Spinal cord (tissue), 10 donors: ENCODE measurements at places on chromosomes 4 and X.

DNA sequence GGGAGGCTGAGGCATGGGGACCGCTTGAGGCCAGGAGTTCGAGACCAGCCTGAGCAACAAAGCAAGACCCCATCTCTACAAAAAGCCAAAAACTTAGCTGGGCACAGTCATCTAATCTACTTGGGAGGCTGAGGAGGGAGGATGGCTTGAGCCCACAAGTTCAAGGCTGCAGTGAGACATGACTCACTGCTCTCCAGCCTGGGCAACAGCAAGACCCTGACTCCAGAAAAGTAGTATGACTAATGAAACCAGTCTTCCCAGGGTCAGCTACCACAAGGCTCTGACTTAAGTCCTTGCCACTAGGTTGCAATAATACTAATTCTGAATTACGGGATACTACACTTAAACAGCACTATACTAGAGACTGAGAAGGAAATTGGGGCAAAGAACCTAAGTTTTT is 33.1 kb downstream of the ERVMER34-1 start:
- DNase-seq, result no peak

DNA sequence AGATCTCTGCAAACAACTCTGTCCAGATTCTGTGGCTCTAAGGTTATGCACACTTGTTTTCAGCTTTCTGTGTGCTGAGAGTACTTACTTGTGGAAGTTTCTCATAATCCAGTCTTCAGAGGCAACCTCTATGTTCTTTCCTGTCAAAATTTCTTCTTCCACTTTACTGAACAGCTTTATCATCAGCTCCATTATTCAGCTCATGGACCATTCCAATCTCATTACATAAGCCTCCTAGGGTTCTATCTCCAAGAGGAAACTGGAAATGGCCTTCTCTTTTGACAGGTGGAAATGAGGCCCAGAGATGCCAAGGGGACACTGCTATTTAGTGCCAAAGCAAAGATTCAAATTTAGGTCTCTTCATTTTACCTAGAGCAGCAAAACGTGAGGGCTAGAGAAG is 61.3 kb downstream of the CHRDL1 start:
- DNase-seq, result no peak

DNA sequence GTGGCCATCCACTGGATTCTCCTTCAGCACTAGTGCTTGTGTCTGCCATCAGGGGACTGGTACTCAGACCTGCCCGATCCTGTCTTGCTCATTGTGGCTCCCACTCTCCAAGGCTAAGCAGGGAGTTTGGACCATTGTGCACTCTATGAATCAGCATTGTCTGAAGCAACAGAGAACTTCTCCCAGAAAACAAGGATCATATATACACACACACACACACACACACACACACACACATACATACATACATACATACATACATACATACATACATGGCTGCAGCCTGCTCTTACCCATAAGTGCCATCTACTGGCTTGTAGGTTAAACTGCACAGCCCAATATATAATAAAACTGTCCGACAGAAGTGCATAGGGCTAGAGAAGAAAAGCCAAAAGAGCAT is 345.3 kb upstream of the LCORL start:
- DNase-seq, result peak; percentile 26

DNA sequence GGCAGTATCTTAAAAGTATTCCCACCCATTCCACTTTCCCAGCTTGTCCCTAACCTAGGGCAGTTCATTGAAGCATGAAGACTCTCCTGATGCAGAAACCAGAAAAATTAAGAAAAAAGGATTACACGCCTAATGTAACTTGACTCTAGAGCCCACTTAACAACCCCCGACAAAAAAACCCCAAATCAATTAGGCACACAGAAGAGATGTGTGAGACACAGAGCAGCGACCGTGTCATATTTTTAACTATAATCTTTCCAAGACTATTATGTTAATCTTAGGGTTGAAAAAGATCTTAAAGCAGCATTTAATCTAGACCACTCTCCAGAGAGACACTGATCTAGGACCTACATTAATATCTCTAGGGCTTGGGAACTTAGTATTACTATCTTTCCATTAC is 1.3 kb downstream of the YTHDC1 start:
- no peak for DNase-seq

DNA sequence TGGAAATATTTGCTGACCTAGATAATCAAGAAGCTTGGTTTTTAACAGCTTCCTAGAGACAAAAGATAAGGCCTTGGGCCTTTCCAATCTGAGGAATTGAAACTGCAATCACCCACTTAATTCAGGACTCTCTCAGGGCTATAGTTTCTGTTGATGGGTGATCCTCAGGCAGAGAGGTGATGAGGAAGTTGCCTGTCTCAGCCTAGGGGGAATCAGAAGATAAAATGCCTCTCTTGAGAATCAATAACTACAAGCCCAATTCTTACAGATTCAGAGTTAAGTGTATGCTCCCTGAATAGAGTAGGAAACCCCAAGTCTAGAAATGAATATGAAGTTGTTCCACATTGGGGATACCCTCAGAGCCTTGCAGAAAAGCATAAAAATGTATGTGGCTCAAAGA is 45.5 kb downstream of the NFKB1 start:
- no peak for DNase-seq

- no peak for DNase-seq
Observed at GRCh38 chrX:150446995-150447394, 83.9 kb downstream of the MAMLD1 start.

- peak; percentile 60 for DNase-seq
Observed at GRCh38 chrX:130196466-130196865, 24.7 kb downstream of the RAB33A start.

GRCh38 chr4:42411803-42412202 is 14.5 kb downstream of the SHISA3 start:
- DNase-seq, result no peak

DNA sequence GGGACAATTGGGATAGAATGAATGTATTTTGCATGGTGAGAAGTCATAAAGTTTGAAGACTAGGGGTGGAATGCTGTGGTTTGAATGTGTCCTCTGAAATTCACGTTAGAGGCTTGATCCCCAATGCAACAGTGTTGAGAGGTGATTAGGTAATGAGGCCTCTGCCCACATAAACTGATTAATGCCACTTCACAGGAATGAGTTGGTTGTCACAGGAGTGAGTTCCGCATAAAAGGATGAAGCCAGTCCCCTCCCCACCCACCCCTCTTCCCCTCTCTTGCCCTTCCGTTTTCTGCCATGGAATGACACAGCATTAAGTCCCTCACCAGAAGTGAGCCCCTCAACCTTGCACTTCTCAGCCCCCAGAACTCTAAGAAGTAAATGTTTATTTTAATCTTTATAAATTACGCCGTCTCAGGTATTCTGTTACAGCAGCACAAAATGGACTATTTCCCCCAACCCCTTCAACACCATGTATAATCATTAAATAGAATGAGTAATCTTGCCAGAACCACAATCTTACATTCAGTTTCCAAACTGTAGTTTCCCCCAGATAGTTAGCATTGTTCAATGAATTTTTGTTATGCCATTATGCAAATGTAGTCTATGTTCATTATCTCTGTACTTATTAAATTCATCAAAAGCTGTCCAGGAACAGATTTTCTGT is 5.5 kb upstream of the MMAA start:
- no peak for DNase-seq

GRCh38 chrX:131795442-131796229 is 227.5 kb upstream of the STK26 start:
- DNase-seq, result no peak

DNA sequence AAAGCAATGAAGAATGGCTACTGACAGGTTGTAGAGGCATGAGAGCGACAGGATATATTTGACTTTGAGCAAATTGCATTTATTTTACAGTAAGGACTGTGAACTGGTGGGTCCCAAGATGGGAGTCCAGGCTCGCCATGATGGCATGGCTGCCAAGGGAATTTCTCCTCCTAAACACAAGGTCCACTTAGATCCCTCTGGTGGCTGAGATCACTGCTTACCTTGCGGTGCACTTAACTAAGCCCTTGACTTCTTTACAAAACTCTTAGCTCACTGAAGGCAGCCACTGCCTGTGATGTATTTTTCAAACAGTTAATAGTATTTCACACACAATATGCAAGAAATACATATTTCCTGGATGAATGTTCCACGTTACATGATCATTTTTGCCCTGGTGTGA is 50.3 kb upstream of the SORBS2 start:
- DNase-seq, result no peak

DNA sequence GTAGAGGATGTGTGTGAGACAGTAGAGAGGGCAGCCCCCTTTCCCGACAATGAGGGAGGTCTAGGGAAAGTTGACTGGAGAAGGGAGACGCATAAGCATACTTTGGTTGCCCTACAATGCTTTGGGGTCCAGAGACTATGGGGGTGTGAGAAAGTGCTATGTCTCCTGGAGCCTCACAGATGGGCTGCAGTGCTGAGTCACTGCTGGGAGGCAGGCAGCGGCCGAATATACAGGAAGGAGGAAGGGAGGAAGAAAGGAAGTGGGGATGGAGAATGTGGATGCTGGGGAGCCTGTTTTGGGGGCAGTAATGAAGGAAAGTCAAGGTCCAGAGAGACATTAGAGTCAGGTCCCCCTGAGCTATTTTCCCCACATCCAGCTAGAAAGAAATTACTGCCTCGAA is 12.7 kb downstream of the DRP2 start:
- no peak for DNase-seq

GRCh38 chr4:122922877-122923511 is 597 bp upstream of the NUDT6 start:
- DNase-seq, result peak; percentile 86

GRCh38 chr4:99848591-99849001 is 32.0 kb downstream of the DAPP1 start:
- no peak for DNase-seq

GRCh38 chrX:138057883-138058282 is 492.0 kb downstream of the ZIC3 start:
- no peak for DNase-seq

DNA sequence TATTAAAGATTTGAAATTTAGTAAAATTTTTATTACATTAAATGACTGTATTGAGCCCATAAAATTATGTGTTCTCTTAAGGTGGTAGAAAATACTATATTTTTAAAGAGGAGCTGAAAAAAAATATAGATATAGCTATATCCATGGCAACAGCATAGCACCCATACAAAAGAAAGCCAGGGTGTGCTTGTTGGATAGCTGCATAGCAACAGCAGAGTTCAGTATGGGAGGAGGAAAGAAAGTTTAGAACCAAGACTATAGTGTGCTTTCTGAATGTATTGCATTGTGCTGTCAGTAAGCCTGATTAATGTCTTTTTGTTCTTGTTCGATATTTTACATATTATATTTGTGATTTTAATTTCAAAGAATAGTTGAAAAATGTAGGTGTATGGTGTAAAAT is 78.4 kb downstream of the GRID2 start:
- DNase-seq, result no peak

DNA sequence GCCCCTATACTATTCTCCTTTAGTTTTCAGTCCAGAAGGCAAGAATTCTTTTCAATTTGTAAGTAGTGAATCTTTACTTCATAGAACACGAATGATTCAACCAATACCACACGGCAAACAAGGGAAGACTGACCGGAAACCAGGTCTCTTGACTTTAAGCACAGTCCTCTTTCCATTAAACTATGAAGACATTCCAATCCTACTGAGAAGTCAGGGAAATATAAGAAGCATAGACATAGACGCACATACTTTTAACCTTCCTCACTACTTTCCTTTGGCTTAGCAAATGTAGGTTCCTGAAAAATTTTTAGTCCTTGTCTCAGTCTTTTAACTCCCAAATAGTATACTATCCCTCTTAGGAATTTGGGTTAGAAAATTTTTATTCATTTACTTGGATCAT is 9.1 kb downstream of the CHRDL1 start:
- DNase-seq, result no peak

GRCh38 chr4:6749340-6750171 is 33.0 kb upstream of the KIAA0232 start:
- DNase-seq, result no peak

GRCh38 chr4:53228036-53228435 is 137.8 kb downstream of the SCFD2 start:
- no peak for DNase-seq

- no peak for DNase-seq
Observed at GRCh38 chrX:136967966-136968365, 65.8 kb downstream of the GPR101 start.

DNA sequence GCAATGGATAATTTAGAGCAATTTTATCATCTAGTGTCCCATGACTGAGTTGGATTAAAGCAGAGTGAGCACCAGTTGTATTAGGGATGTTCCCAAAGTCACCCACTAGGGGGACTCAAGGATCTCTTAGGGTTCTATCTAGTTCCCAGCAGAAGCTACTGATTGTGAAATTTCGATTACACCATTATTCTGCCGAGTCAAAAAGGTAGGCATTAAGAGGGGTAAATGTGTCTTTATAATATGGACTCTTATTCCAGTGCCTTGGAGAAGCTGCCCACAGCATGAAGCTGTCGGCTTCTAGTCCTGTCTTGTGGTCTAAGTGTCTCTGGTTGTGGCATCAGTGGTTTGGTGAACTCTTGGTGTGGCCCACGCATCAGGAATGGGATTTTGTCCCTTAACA is 53.3 kb downstream of the RGS12 start:
- DNase-seq, result no peak

DNA sequence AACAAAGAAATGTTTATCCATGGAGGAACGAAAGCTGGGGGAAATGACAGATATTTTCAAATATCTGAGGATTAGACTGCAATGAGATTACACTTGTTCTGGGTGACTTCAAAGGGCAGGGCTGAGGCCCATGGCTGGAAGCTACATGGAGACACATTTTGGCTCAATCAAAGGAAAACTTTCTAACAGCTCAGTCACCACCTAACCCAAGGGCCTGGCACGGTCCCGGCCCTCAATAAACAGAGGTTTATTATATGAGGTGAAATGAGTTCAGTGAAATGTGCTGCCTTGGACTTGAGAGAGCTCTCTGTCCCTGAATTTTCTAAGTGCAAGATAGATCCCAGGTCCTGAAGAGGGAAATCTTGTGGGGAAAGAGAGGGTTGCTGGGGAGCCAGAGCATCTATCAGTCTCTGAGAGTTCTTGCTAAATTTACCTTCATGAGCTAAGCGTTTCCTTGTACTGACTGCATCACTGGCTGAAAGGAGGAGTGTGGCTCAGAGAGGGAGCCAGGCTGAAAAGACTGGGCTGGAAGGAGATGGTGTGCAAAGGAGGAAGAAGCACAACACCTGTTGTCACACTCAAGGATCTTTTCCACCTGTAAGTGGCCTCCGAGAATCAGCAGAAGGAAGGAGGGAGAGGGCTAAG is 2.0 kb upstream of the RIPPLY1 start:
- no peak for DNase-seq

DNA sequence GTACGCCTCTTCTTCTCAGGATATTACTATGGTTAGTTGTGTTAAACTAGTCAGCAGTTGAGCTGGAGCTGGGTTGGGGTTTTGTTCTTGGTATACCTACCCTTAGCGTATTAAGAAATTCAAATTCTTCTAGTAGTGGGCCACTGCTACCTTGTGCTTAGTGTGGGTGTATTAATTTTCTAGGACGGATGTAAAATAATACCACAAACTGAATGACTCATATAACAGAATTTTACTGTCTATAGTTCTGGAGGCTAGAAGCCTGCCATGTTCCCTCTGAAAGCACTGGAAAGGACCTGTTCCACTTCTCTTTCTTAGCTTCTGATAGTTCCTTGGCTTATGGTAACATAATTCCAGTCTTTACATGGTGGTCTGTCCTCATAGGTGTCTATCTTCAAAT is 1274.7 kb downstream of the ADGRL3 start:
- no peak for DNase-seq
